Activated CD4-positive, CD25-positive, alpha-beta regulatory T cell (primary cell): ENCODE measurements at places on chromosomes 5 and 9.

- no peak for DNase-seq
Measured at GRCh38 chr5:32135086-32135485, 39.0 kb downstream of the GOLPH3 start.

DNA sequence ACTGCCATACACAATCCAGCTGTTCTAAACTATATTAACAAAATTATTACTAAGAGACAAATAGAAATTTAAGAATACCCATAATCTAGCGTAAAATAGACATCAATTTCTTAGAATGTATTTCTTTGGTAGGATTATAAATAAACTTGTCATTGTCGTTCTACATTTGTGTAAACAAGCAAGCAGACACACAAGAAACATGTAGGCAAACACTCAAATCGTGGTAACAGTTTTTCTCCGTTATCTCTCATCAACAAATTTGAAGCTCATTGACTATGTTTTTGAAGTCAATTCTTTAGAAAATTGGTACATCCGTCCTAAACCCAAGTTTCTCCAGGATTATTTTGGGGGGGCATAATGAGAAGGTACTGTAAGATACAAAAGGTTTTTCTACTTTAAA is 832.2 kb downstream of the DTWD2 start:
- no peak for DNase-seq

DNA sequence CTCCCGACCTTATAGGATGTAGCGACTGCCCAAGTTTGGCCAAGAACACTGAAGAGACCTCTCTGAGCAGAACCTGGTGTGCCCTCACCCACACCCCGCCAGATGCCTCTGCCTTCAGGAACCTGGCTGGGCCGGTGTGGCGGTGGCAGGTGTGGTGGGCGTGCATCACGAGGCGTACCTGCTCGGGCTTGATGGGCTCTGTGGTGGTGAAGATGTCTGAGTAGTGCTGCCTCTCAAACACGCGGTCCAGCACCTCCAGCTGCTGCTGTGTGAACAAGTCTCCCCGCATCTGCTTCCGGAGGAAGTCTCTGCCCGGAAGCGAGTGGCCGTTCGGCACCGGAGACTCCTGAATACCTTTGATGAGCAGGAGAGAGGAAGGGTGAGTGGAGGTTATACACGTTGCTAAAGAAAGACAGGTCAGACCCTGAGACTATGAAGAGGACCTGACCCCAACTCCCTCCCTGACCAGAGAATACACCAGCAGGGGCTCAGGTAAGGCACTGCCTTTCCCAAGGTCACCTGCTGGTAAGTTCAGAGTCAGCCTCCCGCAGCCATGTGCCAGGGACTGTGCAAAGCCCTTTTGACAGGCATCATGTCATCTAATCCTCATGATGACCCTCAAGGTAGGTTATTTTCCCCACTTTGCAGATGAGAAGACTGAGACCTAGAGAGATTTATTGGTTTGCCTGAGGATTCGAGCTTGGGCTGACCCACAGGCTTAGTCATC is 67.5 kb downstream of the PAX5 start:
- no peak for DNase-seq

DNA sequence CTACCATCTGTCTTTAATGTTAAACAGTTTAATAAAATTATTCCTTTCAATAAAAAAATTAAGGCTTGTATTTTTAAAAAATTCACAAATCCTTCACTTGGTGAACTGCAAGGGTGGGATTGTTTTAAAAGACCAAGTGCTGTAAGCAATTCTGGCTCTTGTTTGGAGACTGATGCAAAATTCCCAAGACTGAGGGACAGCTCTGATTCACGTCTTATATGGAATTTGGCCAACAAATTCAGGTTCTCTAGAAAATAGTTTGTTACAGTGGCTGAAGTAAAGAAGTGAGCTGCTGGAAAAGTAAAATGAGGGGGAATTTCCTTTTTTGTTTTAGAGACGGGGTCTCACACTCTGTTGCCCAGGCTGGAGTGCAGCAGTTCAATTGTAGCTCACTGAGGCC is 58.3 kb downstream of the PRELID2 start:
- no peak for DNase-seq

GRCh38 chr9:37398464-37399025 is 24.0 kb upstream of the GRHPR start:
- no peak for DNase-seq

GRCh38 chr5:18771097-18771610 is 1136.9 kb downstream of the TAF11L14 start:
- no peak for DNase-seq

DNA sequence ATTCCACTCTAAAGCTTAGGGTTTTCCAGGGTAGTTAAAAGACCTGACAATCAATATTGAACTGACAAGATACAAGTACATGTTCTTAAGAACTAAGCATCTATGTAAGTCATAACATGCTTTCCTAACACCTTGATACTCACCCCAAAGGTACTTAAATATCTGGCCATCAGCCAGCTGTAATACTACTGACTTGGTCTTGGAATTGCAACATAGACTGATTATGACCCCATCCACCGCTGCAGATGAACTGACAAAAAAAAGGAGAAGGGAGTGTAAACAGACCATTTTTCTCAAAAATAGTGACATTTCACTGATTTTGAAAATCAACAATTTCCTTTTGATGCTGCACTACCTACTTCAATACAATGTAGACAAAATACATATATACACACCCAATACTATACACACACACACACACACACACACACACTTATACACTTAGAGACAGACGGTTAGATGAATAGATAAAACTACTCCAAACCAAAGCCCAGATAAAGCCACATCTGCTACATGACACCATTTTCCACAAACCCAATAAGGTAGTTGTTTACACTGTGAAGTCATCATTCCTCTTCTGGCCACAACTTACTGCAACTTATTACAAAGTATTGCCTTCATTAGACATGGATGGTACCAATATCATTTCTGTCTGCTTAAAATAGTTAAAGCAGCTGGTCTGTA is 30.4 kb downstream of the ELP1 start:
- no peak for DNase-seq

DNA sequence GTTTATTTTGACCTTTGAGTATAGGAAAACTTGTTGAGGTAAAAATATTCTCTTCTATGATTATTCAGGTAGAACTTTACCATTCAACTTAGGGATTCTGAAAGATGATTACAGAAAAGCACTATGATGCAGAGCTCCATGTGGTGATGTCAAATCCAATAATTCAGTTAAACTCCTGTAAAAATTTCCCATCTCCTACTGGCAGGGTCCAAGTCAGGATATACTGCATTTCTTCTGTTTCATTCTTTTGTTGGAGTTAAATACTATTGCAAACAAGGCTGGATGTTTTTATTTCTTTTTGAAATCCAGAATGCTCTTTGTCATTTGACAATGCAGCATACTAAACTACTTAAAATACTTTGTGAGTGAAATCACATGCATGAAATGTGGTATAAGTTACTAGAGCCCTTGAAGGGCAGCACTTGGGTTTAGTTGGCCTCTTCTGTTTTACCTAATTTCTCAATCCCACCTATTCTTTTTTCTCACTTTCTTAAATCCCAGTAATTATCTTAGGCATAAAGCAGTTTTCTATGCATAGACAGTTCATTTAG is 204.5 kb downstream of the FBXL7 start:
- no peak for DNase-seq

- DNase-seq = no peak
Measured at GRCh38 chr5:159405611-159406031, 75.3 kb upstream of the IL12B start.

GRCh38 chr5:95644351-95645042 is 2.1 kb upstream of the RFESD start:
- DNase-seq = no peak

DNA sequence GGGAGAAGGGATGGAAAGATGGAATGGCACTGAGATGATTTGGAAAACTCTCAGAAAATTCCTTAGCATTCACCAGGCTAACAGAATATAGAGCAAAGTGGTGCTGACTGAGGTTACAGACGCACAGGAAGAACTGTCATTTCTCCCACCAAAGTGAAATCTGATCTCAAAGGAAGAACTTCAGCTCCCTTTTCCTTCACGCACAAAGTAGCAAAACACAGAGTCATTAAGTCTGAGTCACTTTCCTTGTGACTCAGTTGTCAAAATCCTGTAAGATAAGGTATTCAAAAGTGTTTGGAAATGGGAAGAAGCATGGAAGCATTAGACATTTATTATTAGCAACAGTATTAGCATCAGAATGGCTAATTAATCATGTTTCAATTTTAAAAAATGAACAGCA is 11.7 kb downstream of the MPDZ start:
- DNase-seq = no peak

GRCh38 chr5:123367739-123368138 is 55.5 kb downstream of the CEP120 start:
- no peak for DNase-seq

GRCh38 chr9:13567833-13568232 is 288.3 kb upstream of the MPDZ start:
- no peak for DNase-seq

DNA sequence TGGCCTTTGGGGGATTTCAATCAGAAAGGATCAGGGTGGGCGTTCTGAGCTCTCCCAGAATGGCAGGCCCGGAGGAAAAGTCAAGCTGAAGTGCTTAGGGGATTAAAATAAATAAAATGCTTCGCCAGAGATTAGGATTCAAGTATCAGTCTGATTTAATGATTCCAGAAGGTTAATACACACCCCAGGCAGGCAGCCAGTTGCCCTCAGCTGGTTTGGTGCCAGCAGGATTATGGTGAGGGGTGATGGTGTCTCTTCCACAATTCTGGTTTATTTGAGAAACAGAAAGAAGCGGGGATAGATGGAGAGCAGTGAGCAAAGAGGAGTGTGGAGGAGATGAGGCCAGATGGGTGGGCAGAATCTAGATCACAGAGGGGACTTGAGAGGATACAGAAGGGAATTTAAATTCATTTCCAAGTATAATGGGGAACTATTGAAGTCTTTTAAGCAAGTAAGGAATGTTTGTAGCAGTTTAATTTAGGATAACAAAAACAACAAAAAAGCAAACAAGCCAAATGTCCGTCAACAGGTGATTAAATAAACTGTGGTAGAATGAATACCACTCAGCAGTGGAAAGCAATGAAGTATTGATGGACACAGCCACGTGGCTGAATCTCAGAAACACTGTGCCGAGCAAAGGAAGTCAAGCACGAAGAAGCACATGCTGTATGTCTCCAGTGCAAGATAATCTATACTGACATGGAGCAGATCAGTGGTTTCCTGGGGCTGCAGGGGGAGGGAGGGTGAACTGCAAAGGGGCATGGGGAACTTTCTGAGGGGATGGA is 297.7 kb downstream of the MSX2 start:
- DNase-seq = no peak

DNA sequence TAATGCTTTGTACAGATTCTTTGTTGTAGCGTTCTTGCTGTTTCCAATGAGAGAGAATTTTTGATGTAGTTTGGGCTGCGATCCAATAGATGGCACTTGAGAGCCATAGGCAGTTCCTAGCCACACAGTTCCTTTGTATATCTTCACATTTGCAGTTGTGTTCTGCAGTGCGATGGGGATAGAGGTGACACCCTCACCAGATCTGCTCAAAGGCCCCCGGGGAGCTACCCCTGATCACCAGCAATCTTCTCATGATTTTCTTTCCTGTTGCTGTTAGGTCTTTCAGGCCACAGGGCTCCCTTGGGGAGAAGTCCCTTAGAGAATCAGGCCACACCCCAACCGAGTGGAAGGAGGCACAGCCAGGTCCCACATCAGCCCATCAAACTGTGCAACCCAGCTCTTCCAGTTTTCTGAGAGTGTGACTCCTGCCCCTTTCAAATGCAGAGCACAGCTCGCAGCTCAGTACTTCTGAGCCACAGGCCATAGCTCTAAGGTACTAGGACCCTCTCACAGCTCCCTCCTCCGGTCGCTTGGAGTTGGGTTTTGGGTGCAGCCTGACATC is 353.7 kb downstream of the SLCO4C1 start:
- DNase-seq = no peak

DNA sequence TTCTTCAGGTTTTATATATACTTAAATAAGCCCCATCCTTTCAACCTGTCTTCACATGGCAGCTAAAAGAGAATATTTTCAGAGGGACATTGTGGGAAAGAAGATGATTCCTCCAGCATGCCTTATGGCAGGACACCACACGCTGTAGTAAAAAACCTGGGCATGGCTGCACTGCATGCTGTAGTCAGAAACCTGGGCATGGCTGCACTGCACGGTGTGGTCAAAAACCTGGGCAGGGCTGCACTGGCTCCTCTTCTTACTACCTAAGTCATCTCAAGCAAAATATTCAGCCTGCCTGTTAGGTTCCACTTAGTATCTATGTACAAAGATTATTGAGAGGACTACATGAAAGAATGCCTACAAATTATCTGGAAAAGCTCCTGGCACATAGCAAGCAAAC is 153.6 kb downstream of the BRINP1 start:
- no peak for DNase-seq

GRCh38 chr5:1152156-1152555 is 40.3 kb upstream of the SLC12A7 start:
- no peak for DNase-seq

- no peak for DNase-seq
Measured at GRCh38 chr5:56412601-56413379, 179.7 kb upstream of the ANKRD55 start.
